ENCODE measurements at places on chromosomes 4 and X.

DNA sequence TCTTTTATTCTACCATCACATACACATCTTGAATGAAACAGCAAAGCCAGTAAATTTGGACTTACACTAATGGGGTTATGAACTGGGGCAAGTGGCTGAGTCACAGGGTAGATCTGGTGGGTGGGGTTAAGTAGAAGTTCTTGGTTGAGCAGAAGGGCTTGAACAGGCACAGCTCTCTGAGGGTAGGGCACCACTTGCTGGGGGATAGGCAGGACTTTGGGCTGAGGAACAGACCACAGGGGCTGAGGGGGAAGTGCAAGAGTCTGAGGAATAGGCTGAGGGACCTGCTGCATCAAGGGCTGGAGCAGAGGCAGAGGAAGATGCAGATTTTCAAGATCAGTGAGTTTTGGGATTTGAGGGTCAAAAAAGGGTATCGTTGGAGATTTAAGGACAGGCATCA, 8.3 kb downstream of the CSN2 start:
- no peak for DNase-seq

- no peak for DNase-seq
These were observed 22.3 kb upstream of the RASGEF1B start for GRCh38 chr4:81494031-81494431.

GRCh38 chr4:179399054-179399782, 1957.0 kb upstream of the AGA start:
- DNase-seq: no peak

- no peak for DNase-seq
These were observed 162.2 kb upstream of the S100G start for GRCh38 chrX:16487620-16488385.

- no peak for DNase-seq
These were observed 1.5 kb downstream of the P2RY8 start for GRCh38 chrX:1535241-1536041.

- DNase-seq: no peak
These were observed 91.2 kb downstream of the PLS3 start for GRCh38 chrX:115652221-115652620.

DNA sequence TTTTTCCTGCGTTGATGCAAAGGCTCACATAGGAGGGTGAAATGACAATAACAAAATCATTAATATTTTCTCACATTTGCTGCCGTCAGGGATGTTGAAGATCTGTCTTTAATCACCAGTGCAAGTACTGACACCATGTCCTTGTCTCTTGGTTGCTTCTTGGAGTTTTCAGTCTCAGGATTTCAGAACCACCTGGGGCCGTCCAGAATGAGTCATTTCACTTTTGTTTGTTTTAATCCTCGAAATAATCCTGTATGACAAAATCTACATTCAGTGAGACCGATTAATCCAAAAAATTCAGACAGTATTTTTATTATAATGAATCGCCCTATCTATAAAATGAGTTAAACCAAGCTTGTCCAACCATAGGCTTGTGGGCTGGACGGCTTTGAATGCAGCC, 47.2 kb downstream of the NEIL3 start:
- no peak for DNase-seq

- no peak for DNase-seq
These were observed 128.5 kb downstream of the PPA2 start for GRCh38 chr4:105345358-105345757.

- DNase-seq: no peak
These were observed 68.1 kb downstream of the RPS3A start for GRCh38 chr4:151167561-151167960.

DNA sequence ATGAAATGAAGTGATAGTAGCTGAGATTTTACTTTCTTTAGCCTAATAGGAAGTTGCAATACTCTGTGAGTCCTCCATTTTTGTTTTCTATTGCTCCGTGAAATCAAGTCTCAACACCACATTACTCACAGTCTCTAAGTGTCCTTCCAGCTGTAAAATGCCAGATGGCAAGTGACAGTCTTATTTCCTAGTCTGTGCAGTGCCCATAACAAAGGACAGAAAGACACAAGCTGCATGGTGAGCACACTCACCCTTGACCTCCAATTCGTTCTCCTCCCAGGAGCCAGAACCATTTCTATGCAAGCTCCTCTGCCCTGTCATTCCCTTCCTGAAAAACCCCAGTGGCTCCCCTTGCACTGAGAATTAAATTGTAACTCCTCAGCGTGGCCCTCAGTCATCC, 101.6 kb downstream of the PARM1 start:
- no peak for DNase-seq

DNA sequence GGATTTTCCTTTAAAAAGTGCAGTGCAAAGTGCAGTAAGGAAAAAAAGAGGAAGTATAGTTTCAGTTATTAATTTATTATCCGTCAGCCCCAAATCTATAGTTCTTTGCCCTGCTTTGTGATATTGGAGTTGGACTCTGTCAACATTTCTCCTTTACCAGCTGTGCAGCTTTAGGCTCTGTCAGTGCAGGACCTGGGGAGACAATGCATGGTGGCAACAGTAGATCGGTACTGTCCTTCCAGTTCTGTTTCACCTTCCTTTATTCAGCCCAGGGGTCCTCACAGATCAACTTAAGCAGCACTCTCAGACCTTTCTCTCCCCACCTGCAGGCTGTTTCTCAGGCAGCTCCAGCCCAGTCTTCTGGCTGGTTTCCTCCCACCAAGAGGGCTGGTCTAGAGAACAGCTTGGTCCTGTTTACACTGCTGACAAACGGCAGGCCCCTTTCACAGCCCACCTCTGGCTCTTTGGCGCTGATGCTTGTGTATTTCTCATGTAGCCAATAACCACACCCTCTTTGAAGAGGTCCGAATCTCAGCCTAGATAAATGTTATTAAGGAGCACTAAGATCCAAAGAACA, 71.6 kb downstream of the MCUB start:
- no peak for DNase-seq

- DNase-seq: no peak
These were observed 45.3 kb upstream of the EDA2R start for GRCh38 chrX:66684196-66684595.

- no peak for DNase-seq
These were observed 681.2 kb downstream of the PDHA2 start for GRCh38 chr4:96521046-96521536.

GRCh38 chr4:135775909-135776308, 1574.3 kb upstream of the PABPC4L start:
- no peak for DNase-seq

DNA sequence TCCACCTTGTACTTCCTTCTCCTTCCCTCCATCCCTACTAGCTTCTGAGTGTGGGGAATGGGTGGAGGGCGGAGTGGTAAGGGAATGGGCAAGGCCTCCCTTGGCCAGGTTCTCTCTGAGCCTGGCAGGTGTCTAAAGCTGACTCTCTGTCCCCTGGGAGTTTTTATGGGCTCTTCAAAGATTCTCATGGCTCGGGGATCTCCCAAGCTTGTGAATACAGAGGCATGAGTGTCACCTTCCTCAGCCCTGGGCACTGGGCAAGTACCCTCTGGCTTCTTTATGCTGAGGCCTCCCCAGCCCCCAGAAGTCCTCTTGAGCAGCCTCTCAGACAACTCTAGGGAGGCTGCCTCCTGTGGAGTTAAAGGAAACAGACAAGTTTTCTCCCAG, 32.5 kb upstream of the DDX3X start:
- no peak for DNase-seq

DNA sequence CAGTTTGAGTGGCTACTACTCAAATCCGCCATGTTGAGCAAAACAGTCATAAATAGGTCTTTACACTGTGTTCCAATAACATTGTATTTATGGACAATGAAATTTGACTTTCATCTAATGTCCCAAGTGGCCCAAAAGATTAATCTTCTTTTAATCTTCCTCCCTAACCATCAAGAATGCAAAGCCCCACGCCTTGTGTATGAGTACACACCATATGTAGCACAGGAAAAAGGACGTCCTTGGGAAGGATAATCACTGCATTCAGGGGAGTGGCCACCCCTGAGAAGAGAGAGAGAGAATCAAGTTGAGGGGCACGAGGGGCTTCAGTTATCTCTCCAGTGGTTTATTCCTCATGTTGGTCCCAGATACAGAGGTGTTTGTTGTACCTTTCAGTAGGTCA, 33.1 kb downstream of the RBM47 start:
- DNase-seq: no peak

- no peak for DNase-seq
These were observed 756 bp upstream of the ADAMTS3 start for GRCh38 chr4:72569719-72570235.

DNA sequence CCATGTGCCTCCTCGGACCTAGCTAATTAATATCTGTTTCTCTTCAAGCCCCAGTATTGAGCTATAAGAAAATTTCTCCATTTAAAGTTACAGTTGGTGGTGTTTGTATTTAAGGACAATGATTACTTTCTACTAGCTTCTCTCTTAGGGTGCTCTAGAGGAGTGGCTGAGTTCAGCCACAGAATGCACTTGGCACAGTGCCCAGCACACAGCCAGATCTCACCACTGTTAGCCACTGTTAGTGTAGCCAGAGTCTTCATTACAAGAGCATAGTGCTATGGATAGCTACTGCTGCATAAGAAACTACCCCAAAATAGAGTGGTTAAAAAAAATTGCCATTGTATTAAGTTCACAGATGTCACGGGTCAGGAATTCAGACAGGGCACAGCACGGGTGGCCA, 421.3 kb downstream of the BCOR start:
- no peak for DNase-seq

- no peak for DNase-seq
These were observed 21.6 kb upstream of the UBA1 start for GRCh38 chrX:47171996-47172395.

- DNase-seq: no peak
These were observed 241.3 kb upstream of the GIMD1 start for GRCh38 chr4:106609917-106610316.

GRCh38 chr4:170868170-170868569, 778.4 kb upstream of the AADAT start:
- no peak for DNase-seq

- DNase-seq: no peak
These were observed 1317.6 kb downstream of the ADGRL3 start for GRCh38 chr4:62517716-62518115.

GRCh38 chr4:165748321-165748720, 124.7 kb upstream of the TLL1 start:
- no peak for DNase-seq

DNA sequence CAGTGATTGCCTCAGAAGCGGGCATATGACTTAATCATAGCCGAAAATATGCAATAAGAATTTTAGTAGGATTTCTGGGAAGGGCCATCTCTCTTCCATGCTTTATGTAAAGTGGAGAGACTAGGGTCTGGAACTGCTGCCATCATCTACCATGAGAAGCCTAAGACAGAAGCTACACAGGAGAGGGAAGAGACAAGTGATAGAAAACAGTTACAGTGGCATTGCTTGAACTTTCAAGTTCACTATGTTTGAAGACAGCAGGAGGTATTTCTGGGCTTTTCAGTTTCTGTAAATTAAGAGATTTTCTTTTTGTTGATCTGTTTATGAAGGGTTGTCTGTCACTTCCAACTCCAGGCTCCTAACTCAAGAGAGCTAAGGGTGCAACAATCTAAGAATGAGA, 62.5 kb downstream of the ZNF330 start:
- DNase-seq: no peak

GRCh38 chr4:84965553-84966381, 723 bp downstream of the WDFY3 start:
- DNase-seq: peak; percentile 30

- no peak for DNase-seq
These were observed 7.3 kb downstream of the CCDC110 start for GRCh38 chr4:185464183-185464582.

- DNase-seq: no peak
These were observed 169.6 kb downstream of the GASK1B start for GRCh38 chr4:158003212-158003611.

DNA sequence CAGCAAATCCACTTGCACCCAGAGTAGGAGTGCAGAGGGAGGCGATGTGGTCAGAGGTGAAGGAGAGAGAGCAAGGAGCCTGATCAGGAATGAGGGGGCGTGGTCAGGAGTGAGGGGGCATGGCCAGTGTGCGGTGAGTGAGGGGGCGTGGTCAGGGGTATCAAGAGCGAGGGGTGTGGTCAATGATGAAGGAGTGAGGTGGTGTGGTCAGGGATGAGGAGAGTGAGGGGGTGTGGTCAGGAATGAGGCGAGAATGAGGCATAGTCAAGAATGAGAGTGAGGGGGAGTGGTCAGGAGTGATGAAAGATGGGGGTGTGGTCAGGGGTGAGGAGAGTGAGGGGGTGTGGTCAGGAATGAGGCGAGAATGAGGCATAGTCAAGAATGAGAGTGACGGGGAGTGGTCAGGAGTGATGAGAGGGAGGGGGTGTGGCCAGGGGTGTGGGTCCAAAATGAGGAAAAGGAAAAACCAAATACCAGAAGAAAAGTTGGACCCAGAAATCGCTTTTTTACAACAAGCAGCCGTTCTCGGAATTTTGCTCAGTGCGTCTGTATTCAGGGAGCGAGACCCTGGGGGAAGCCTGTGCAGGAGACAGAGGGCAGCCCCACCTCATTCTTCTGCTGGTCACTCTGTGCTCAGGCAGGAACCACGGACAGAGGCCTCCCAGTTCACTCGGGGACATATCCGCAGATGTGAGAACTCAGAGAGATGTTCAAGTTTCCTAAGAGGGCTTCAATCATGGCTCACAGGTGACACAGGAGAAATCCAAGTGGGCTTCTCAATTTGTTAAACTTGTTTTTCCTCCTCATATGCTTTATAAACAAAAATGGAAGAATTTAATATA, 47.5 kb downstream of the MAGEA1 start:
- DNase-seq: no peak

DNA sequence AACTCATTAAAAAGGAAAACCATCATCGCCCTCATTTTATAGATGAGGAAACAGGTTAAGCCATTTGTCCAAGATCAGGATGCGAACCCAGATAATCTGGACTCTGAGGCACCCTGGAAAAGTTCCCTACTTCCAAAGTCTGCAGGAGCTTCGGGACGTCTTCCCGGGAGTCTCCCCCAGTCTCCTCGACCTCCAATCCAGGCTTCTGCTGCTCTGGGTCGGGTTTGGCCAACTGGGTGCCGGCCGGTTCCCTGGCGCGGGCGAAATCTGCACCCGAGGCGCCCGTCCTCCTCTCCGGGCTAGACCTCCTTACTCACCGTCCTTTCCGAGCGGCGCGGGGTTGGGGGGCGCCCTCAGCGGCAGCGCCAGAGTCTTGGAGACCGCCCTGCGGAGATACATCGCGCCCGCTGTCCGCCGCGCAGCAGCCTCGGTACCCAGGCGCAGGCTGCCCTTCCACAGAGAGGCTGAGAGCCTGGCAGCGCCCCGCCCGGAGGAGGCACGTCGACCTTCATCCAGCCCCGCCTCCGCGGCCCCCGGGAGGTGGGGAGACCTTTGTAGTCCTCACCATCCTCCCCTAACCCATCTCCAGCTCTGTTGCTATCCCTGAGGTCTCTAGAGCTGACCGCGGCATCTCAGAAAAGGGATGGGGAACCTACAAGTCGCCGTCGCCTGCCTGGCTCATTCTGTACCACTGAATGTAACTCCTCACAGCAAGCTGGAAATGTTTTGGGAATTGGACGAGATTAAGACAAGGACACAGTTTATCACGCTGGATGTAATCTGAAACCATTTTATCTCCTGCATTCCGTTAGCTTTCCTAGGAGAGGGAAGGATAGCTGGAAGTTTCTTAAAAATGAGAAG, at the start of gene MGARP:
Gene MGARP, minus strand, starts transcription at position 466 of the 861 bp plus-strand sequence. Its CDS starts 67 bp downstream, at position 399.
- DNase-seq: no peak

DNA sequence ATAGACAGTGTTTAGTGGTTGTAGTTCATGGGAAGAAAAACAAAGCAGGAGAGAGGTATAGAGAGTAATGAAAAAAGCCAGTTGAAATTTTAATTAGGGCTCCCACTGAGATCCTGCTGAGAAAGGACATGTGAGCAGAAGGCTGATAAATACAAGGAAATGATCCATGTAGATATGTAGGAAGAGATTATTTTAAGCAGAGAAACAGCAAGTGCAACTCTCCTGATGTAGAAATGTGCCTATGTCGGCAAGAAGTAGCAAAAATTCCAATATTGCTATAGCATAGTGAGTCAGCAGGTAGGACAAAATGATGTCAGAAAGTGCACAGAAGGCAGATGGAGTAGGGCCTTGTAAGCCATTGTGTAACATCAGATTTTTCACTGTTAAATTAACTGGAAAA, 1027.3 kb downstream of the PCDH18 start:
- no peak for DNase-seq
